GM23248 (cell line): ENCODE measurements at places on chromosomes 2 and 18.

GRCh38 chr2:60861736-60862135, 19.6 kb upstream of the REL start:
- DNase-seq, result peak; percentile 6

DNA sequence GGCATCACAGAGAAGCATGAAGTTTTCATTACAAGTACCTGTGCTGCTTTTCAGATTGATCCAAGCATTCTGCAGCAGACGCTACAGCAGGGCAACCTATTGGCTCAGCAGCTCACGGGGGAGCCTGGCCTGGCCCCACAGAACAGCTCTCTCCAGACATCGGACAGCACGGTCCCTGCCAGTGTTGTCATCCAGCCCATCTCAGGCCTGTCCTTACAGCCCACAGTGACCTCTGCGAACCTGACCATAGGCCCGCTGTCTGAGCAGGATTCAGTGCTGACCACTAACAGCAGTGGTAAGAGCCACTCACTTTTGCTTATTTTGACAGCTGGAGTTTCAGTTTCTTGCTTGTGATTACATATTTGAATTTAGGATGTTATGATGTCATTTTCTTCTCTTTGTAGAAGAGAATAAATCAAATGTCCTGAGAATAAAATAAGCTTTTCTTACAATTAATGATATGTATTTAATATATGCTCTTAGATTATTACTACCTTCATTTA, 104.9 kb downstream of the ZNF236 start:
- no peak for DNase-seq

GRCh38 chr2:132969371-132969985, 299.5 kb upstream of the LYPD1 start:
- peak; percentile 2 for DNase-seq

DNA sequence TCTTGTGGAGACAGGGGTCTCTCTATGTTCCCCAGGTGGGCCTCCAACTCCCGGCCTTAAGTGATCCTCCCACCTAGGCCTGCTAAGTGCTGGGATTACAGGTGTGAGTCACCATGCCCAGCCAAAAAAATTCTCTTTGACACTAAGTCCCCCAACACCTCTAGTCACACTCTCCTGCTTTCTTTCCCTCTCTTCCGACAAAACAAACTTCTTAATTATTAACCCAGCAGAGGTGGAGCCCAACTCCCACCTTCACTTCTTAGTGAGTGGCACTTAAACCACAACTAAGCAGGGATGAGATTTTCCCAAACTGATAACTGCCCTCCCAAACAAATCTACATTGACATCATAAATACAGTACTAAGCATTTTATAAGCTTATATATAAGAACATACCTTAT, 60.5 kb upstream of the PMAIP1 start:
- DNase-seq, result no peak

DNA sequence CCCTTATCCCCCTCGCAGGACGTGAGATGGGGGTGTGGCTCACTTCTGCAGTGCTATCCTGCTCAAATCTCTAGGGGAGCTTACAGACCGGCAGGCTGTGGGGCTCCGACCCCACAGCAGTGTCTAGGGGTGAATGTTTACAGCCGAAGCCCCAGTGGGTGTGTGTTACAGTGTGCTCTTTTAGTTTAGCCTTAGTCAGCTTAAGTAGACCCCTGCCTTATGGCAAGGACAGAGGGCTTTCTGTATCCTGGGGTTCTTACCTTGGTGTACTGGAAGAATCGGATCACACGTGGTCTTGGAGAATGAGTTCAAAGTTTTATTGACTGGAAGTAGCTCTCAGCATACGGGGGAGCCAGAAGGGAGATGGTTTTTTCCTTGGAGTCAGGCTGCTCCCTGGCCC, 348.2 kb upstream of the GYPC start:
- DNase-seq, result no peak

DNA sequence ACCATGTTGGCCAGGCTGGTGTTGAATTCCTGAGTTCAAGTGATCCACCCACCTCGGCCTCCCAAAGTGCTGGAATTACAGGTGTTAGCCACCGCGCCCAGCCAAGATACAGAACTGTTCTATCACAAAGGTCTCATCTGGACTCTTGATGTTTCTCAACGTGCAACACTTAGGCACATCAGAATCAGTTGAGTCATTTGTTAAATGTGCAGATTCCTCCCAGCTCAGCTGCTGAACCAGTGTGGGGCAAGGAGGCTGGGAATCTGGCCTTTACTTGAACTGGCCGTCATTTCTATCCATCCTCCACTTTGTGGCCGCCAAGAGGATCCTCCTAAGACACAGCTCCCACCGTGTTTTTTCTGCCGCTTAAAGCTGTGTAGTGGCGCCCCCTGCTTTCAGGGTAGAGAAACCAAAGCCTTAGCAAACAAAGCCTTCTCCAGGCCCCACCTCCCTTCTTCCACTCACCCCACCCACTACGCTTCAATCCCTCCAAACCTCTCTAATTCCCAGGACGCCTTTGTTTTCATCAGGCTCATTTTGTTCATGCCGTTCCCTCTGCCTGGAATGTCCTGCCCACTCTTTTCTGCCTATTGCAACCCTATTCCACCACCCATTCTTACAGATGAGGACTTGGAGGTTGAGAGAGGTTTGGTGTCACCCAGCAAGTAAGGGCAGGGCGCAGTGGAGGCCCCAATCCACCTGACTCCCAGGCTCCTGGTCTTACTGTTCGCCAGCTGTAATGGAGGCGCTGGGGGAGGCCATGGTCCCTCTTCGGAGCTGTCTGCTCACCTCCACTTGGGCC, 776 bp upstream of the SPEG start:
- peak; percentile 79 for DNase-seq

DNA sequence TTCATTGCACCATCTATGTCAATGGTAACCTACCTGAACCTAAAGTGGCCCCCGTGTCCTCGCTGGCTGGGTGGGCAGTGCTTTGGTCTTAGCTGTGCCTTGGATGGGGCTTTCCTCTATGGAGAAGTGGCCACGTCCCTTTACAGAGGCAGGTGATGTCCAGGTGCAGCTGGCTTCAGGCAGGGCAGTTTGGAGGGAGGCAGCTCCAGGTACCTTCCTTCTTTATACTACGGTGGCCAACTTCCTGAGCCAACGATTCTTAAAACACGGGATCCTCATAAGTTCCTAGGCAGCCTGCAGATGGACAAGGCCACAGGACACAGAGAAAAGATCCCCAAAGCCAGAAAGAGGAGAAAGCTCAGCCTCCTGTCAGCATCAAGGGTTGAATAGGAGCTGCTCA, 517.3 kb upstream of the HS6ST1 start:
- no peak for DNase-seq

DNA sequence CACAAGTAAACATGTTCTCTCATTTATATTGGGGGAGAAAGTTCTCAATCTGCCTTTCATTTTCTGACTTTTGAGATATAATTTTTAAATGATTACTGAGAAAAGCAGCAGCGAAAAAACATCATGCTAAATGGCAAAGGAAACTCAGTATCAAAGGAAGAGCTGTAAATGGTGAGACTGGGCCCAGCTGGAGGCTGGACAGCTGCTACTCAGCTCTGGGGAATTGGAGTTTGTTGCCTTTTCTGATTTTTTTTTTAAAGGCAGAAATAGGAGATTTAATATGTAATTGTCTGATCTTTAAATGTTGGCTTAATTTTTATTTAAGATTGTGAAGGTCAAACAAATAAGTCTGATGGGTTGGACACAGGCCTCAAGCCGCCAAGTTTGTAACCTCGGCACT, 137.1 kb upstream of the TACR1 start:
- DNase-seq, result no peak

GRCh38 chr2:26769089-26769761, 5.1 kb downstream of the SLC35F6 start:
- DNase-seq, result peak; percentile 88

DNA sequence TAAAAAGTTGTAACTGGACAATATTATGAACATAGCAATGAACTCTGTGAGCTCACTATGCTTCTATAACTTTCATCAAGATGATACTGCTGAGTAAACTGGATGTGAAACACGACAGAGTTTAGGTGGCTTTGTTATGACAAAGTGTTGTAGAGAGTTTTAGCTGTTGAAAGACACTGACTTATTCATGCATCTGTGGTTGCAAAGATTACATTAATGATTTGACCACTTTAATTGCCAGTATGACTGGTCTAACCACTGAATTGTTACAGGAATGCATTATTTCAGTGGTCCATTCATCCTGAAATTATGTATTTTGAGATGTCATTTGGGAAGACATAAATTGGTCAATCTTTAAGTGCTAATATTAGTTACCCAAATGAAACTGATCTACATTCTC, 117.9 kb downstream of the SPHKAP start:
- peak; percentile 36 for DNase-seq

DNA sequence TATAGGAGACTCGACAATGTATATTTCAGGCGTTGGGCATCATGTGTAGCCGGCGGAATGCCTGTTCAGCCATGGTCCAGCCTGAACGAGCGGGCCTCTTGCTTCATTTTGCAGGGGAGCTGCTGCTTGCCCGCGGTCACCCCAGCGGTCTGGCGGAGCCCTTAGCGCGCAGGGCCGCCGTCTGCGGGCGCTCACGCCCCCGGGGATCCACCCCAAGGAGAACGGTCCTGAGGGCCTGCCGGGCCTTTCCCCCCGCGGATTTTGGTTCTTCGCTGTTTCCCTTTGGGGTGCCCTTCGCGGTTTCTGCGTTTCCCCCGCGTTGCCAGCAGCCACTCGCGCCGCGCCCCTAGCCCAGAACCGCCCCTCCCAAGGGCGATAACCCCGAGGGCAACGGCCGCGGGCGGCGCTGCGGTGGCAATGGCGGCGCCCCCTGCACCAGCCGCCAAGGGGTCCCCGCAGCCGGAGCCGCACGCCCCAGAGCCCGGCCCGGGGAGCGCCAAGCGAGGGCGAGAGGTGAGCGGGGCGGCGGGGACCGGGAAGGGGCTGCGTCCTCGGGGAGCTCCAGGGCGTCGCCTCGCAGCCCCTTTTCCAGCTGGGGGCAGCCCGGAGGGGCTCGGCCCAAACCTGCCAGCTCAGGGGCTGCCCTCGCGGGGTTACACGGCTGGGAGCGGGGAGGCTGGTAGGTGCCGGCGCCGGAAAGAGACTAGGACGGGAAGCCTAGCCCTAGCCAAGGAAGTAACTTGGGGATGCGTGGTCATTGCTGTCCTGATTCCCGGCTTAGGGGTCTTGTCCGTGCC, at the start of gene MFSD2B:
MFSD2B (plus strand) TSS at position 406 of the 797 bp plus-strand sequence; CDS start at position 418, 12 bp downstream.
- DNase-seq, result peak; percentile 49

DNA sequence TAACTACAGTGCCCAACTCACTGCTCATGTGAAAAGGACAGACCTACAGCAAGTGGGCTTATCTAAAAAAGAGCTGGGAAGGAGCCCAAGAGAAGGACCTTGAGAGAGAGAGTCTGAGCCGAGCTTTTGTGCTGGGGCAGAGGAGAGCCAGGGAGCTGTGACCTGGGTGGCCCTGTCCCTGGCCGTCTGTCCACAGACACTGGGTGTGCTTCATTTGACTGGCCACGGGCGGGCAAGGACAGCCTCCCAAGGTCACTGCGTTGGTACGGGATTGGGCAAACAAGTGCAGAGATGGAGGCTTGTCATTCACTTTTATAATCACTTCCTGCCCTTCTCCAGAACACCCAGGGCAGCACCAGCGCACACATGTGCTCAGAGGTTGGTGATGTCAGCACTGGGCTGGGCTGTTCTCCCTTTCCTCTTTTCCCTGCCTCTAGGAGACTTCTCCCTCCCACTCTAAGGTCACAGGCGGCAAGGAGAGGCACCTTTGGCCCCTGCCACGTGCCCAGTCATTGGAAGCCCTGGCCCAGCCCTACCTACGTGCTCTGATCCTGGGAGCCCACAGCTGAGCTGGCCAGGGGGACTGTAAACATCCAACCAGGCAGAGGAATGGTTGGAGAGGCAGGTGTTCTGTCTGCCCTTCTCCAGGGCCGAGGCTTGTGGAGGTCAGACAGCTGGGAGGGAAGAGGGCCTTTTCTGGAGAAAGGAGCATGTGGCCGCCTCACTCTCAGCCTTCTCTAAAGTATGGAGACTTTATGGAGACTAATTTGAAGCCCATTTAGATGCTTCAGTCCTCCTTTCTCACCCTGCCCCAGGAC, 6.4 kb upstream of the PSD4 start:
- DNase-seq, result peak; percentile 28

- peak; percentile 77 for DNase-seq
Measured at GRCh38 chr2:197575987-197576386, 60.1 kb downstream of the MOB4 start.

- no peak for DNase-seq
Measured at GRCh38 chr18:55334875-55335274, 253.1 kb downstream of the TCF4 start.

DNA sequence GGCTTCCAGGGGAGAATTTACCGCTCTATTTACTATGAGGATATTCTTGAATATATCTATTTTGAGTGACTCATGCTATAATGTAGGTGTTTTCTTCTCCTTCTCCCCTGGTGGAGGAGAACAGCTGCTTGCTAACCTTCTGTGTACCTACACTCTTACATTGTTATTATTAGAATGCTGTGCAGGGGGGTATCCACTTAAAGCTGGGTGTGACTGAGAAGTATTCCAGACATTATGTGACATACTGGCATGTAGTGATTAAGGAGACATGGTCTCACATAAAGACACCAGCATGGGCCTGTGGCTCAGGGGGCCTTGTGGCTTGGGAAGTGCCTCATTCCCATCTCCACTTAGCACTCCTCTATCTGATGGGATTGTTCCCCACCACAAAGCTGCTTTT, 287.9 kb downstream of the PTPRM start:
- DNase-seq, result no peak

DNA sequence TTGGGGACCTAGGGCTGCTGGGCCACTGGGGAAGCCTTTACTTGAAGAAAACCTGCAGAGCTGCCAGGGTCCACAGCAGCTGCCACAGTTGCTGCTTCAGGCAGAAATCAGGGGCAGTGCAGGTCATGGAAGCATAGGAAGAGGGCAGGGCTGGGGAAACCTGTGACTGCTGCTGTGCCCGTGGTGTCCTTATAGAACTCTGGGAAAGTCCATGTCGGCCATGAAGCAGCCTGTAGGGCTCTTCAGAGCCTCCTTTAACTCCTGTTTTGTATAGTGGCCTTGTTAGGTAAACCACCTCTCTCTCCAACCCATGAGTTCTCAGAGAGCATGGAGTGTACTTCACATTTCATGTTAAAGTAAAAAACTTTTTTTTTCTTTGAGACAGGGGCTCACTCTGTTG, 62.1 kb downstream of the SMAD4 start:
- no peak for DNase-seq

GRCh38 chr18:1014951-1015624, 110.4 kb downstream of the ADCYAP1 start:
- DNase-seq, result peak; percentile 22

GRCh38 chr2:162731917-162732804, 106.4 kb downstream of the KCNH7 start:
- no peak for DNase-seq

DNA sequence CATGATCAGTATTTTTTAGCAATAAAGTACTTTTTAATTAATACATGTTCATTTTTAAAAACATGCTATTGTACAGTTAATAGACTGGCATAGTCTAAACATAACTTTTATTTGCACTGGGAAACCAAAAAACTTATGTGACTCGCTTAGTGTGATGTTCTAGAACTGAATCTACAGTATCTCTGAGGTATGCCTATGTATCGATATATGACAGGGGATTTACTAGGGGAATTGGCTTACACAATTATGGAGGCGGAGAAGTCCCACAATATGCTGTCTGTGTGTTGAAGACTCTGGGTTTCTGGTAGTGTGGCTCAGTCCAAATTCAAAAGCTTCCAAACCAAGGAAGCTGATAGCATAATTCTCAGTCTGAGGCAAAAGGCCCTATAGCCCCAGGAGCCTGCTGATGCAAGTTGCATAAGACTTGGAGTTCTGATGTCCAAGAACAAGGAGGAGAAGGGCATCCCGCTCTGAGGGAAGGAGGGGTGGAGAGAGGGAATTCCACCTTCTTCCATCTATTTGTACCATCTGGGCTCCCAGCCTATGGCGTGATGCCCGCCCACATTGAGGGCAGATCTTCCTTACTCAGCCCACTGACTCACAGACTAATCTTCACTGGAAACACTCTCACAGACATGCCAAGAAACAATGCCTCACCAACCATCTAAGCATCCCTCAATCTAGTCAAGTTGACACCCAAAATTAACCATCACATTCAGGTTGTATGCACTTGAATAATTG, 27.5 kb downstream of the ZNF638 start:
- DNase-seq, result peak; percentile 93
